Left cardiac atrium (tissue), 4 donors: ENCODE measurements at places on chromosomes 13 and 19. TPM values are rescaled to one million over a fixed set of nuclear protein-coding genes. Genes with fewer than 3 reads are reported as not detected.

Gene KASH5
- not detected for total RNA-seq

Gene PNKP
- total RNA-seq, result 54.5 TPM

Gene PSG4
- not detected for total RNA-seq

Gene CFD
- total RNA-seq, result 861 TPM

Gene INAFM1
- total RNA-seq, result 17.1 TPM

Gene AMER2
- not detected for total RNA-seq

Gene RPL28
- total RNA-seq, result 866 TPM

Gene ZNF324
- 4.4 TPM for total RNA-seq

Gene SYT3
- total RNA-seq, result 0.52 TPM
